Tibial artery (tissue), 4 donors: ENCODE measurements at places on chromosomes 2 and 18.

GRCh38 chr2:85827879-85828569 is 60.8 kb downstream of the ST3GAL5 start:
- no peak for DNase-seq

DNA sequence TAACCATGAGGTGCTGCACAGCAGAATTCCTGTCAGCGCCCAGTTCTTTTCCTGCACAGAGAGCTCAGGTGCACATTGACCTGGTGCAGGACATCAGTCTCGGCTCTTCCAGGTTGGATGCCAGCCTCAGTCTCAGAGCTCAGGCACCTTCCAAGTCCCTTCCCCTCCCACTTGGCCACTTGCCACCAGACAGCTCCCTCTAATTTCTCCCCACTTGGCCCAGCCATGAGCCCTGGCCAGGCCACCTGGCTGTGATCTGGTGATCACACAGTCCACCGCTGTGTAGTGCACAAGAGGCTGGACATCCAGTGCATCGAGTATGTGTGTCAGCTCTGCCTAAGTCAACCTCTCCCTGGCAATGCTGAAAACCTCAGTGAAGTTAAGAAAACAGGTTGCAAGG is 336.6 kb upstream of the MYT1L start:
- DNase-seq = no peak

- DNase-seq = no peak
Observed at GRCh38 chr2:138853761-138854160, 73.6 kb upstream of the NXPH2 start.

- no peak for DNase-seq
Observed at GRCh38 chr2:64888591-64889309, 100.4 kb upstream of the SLC1A4 start.

DNA sequence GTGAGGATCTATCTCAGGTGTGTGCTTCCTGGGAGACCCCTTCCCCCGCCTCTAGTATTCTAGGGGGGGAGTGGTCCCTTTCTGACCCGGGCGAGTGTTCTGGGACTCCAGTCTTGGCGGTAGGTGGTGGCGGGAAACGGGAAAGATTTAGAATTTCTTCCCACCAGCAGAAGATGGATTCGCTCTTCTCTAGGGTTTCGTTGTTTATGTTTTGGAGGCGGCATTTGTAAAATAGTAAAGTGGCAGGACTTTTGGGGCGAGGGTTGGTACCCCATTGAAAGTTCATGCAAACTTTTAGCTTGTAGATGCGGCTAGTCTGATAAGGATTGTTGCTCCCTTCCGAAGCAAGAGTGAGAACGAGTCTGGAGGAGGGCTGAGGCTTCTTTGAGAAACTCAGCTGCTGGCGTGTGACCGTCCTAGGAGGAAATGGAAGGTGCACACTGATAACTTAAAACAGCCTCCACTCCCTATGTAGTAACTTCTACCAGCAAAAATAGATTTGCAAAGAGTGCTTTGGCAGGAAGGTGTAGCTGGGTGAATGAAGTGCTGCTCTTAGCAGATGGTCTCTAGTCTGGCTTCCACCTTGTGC is 412 bp downstream of the GPD2 start:
- no peak for DNase-seq

DNA sequence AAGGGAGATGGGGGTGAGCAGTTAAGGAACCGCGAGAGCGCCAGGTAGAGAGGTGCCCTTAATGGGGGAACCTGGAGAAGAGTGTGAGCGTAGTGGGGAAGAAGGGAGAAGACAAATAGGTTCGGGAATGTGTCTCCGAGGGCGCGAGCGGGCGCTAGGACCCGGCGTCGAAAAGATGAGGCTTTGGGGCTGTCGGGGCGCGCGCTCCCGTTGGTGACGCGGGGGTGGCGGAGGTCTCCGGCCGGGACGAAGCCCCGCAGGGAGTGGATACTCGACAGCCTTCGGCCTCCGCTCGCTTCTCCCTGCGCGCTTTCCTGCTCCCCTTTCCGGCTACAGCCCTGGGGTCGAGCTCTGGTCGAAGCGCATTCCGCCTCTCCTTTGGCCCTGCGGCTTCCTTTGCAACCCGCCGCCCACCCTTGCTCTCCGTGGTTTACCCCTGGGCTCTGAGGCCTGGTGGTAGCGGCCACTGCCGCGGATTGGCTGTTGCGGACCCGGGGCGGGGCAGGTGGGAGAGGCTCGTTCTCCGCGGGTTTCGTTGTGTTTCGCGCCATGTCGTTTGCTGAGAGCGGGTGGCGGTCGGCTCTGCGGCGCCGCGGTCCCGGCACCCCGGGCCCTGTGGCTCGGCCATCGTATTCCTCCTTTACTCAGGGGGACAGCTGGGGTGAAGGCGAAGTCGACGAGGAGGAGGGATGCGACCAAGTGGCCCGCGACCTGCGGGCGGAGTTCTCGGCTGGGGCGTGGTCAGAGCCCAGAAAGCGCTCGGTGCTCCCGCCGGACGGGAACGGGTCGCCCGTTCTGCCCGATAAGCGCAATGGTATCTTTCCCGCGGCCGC is at the start of gene ARL6IP6:
ARL6IP6 (plus strand) TSS at position 545 of the 833 bp plus-strand sequence; CDS start at position 550, 5 bp downstream.
- peak; percentile 89 for DNase-seq

DNA sequence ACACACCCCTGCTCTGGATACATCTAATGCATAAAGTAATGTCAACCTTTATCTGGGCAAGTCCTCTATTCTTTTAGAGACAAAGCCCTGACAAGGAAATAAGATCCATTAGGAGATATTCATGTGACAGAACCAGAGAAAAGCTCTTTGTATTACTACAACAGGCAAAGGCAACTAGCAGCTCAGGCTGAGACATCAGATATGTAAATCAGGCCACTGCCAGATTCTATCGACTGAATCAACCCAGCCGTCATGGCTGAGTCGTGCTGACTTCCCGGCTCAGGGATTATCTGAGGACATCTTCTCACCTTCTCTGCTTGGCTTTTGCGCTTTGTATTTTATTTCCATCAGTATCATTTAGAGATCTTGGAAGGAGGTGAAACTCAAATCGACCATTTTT is 294.5 kb downstream of the PLCL1 start:
- no peak for DNase-seq

DNA sequence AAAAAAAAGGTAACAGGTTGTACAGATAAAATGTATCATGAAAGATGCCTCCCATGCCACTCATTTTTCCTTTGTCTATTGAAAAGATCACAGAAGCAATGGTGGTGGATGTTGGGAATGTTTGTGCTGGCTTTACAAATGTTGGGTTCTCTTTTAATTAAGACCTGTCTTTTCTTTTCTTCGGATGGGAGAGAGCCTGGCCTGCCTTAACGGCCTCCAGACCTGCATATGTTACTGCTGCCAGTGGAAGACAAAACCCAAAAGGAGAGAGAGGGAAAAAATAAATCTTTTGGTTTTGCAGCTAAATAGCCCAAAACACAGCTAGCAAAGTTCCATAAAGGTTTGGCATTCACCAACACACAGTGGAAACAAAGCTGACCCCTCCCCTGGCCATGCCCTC is 50.5 kb upstream of the FZD7 start:
- no peak for DNase-seq

DNA sequence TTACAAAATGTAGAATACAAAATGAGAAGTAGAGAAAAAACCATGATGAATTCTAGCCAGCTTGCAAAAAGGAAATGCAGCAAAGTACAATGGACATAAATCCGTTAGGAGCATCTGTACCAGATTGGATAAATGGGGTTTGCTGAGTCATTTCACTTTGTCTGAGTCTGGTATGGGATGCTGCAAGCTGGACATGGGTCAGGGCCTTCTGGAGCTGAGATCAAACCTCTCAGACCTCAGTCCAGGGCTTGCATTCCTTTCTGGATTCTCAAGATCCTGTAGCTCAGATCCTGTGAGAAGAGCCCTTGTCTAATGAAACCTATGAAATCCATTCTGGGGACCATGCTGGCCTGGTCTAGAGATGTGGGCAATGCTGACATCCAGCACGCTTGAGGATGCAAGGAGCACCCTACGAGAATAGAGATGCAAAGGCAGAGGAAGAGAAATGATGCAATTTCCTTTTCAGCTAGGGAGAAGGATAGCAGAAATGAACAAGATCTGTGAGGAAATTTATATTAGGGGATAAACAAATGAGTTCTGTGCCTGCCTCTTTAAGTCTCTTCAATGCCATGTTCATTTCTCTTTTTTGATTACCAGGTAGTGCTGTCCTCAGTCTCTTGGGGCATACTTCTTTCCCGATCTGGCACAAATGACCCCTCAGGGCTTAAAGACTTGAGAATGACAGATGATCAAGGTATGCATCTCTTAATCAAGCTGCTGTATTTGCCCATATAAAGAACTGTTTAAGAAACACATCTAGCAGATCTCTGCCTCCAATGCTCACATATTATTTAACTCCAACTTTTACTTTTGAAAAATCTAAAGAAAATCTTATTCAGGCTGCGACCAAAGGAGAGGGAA is 230.4 kb downstream of the MEIS1 start:
- no peak for DNase-seq

DNA sequence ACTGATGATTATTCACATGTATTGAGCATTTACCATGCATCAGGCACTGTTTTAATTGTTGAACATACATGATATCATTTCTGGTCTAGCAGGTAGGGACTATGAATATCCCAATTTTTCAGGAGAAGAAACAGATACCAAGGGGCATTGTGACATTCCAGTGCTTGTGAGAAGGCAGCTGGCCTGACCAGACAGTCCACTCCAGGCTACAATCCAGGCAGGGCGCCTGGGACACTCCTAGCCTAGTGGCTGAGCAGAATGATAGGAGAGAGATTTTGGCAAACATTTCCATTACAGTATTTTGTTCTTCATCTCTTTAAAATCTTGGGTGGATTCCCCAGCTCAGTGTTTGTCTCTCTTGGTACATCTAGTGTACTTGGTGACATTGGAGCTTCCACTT is 24.9 kb downstream of the ZNF892 start:
- no peak for DNase-seq

GRCh38 chr2:7037340-7038333 is 120.4 kb downstream of the RNF144A start:
- peak; percentile 71 for DNase-seq

- DNase-seq = no peak
Observed at GRCh38 chr2:100561191-100561590, 1.6 kb upstream of the PDCL3 start.

- no peak for DNase-seq
Observed at GRCh38 chr2:128734521-128735295, 416.0 kb upstream of the HS6ST1 start.

GRCh38 chr2:112268547-112268946 is 6.8 kb upstream of the ZC3H6 start:
- no peak for DNase-seq

- DNase-seq = no peak
Observed at GRCh38 chr18:79395308-79395640, 456 bp upstream of the NFATC1 start.

GRCh38 chr2:30425326-30425725 is 21.7 kb upstream of the LCLAT1 start:
- DNase-seq = peak; percentile 61

DNA sequence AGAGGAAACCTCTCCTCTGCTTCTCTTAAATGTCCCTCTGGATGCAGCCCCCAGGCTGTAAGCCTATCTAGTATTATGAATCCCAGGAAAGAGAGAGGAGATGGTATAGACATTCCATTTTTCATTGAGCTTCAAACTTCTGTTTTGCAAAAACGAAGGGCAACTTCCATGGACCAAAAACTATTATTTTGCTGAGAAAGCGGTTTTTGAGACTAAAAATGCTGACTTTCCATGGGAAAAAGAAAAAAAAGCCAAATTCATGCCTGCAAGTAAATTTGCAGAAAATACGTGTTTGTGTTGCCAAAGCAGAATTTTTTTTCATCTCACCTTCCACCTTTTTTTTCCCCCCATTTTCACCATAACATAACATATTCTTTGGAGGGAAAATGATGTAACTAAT is 272.5 kb upstream of the CELF4 start:
- no peak for DNase-seq

DNA sequence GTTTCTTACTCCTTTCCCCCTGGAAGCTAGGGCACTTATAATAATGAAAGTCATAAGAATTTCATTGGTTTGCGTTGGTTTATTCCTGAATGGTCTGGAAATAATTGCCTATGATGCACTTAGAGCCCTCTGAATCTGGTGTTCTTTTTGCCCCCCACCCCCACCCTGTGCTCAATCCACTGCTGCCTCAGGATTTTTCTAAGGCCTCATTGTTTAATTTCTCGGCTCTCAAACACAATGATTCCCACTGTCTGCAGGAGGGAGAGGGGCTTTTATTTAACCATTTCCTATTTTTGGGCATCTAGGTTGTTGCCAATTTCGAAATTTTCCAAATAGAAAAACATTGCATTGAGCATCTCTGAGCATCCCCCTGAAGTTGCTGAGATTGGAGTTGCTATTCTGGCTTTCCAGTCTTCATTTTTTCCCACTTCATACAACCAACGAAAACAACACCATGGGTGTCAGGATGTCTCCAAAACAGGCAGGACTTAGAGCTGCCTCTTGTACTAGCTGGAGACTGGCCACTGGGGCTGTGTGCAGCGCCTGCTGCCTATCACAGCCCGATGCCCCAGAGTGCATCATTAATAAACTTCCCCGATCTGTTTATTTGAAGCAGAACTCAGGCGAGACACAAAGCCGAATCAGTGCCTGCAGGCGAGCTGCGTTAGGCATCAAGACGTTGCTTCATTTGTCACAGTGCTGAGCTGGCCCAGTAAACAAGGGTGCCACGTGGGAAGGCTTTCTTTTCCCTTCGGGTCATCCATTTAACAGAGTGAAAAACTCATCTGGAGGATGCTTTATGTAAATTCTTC is 1.8 kb upstream of the PCARE start:
- DNase-seq = no peak

- no peak for DNase-seq
Observed at GRCh38 chr2:116754381-116755101, 1060.0 kb upstream of the DDX18 start.

- no peak for DNase-seq
Observed at GRCh38 chr2:235238537-235238936, 255.3 kb upstream of the AGAP1 start.

- DNase-seq = no peak
Observed at GRCh38 chr2:27582129-27582694, 630 bp upstream of the ZNF512 start.

DNA sequence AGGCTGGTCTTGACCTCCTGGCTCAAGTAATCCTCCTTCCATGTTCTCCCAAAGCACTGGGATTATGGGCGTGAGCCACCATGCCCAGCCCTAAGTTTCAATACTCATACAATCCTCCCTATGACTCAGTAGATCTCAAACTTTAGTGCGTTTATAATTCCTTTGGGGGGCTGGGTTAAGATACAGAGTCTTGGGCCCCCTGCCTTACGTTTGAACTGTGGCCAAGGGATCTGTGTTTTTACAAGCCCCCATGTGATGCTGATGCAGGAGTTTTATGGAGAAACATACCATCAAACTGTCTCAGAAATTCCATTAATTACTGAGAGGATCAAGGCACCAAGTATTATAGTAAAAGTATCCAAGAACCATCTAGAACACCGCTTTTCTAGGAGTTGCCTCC is 38.2 kb upstream of the FAM136A start:
- DNase-seq = no peak

GRCh38 chr18:63175264-63175663 is 144.3 kb downstream of the BCL2 start:
- no peak for DNase-seq

GRCh38 chr2:171754254-171754939 is 67.1 kb downstream of the DYNC1I2 start:
- DNase-seq = no peak

- no peak for DNase-seq
Observed at GRCh38 chr2:151204756-151205155, 56.9 kb downstream of the RBM43 start.

GRCh38 chr2:136238286-136239078 is 120.5 kb upstream of the CXCR4 start:
- peak; percentile 44 for DNase-seq
